ENCODE measurements at places on chromosomes 7 and 10. TPM values are rescaled to one million over a fixed set of nuclear protein-coding genes. Genes with fewer than 3 reads are reported as not detected.

- DNase-seq: no peak
These were observed 1095.9 kb downstream of the REEP3 start for GRCh38 chr10:64617085-64617484.

DNA sequence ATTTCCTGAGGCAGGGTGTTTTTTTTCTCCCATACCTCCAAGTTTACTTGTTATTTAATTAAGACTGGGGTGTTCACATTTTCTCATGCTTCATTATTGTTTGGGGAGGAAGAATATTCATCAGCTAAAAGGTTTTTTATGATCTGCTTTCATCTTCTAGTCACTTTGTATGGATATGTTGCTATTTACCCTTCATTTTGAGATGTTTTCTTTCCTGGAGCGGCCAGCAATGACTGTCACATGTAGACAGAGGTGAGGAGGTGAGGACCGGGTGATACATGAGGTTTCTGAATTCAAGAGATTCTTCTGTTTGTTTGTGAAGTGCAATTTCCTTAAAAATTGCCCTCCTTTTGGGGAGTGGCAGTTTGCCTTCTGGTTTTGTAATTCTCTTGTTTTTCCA, 261.8 kb upstream of the BMPER start:
- no peak for DNase-seq

Gene MBLAC1
- 5.3 TPM for total RNA-seq

Gene STK32C
- total RNA-seq: 0.78 TPM

DNA sequence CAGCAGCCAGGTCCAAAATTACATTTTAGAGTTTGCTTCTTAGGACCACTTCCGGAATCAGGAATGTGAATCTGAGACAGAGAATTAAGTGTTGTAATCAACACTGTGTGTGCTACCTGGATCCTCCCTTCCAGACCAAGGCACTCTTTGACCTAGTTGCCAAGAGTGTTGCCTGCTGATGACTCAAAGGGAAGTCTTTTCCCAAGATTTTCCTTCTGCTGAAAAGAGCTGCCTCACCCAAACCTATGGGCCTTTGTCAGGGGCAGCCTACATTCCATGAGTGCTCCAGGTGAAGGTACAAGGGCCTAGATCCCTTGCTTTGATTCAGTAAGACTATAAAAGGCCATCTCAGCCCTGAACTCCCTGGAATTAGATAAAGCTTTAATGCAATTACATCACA, 712.5 kb upstream of the ANKRD30A start:
- DNase-seq: no peak

DNA sequence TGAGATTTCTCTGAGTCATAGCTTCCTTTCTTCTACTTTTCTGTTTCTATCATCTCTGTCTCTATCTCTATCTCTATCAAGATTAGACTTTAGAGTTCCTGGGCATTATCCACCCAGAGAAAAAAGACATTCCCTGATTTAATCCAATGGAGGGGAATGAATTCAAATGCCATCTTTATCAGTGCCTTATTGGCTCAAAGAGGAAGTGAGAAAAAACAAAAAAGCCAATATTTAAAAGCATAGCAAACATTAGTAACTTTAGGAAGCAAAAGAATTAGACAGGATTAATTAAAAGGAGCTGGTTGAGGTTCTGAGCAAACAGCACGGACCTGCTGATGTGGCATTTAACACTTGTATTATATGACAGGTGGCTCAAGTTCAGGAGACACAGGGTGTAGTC, 736.5 kb downstream of the REEP3 start:
- no peak for DNase-seq

Gene GPR26
- not detected for total RNA-seq

Gene ODAD2
- not detected for total RNA-seq

DNA sequence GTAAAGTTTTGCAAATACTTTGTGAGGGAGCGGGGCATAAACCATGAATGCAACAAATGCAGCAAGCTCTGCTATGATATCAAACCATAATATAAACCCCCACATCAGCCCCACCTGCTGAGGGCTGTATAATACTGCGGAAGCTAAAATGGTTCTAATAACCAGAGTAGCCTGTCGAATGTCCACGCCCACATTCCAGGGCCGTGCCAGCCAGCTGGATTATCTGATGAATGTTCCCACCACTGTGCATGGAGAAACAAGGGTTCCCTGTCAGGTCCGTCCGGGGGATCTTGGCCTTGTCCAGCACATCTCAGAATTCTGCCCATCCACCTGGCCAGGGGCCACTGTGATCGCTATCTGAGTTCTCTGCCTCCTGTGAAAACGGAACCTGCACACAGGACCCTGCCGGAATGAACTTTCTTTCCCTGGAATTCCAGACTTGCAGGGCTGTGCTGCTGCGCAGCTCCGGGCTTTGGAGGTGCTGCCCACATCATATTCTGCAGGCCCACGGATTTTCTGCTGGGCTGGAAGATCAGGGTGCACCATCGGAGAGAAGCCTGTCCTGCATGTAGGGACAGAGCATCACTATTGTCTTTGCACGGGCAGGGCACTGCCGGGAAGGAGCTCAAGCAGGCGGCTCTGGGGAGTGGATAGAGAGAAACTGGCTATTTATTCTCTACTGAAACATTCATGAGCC, 77.0 kb upstream of the GNA12 start:
- peak; percentile 31 for DNase-seq

DNA sequence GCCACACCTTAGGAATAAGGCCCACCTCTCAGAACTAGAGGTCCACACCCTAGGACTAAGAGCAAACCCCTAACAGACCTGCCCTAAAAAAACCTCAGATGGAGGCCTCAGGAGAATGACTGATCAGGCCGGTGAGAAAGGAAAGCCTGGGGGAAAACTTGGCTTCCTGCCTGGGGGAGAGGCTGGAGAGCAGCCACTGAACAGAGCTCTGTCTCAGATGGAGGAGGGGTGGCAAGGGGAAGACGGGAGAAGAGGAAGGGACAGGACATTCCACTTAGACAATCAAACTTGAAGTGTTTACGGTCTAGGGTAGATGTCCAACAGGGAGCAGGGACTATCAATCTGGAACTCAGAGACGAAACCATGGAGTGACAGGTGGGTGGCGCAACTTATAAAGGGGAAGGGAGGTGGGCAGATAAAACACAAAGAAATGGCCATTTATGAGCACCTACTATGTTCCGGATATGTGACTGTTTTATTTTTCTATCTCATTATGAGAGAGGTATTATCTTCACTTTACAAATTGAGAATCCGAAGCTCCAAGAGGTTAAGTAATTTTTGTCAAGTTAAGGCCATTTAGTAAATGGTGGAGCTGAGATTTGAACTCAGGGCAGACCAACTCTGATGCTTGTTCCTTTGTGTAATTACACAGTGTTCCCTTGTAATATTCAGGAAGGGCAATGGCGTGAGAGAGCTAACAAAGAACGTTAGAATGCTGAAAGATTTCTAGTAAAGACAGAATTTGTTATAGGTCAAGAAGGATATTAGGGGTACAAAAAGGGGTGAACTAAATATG, 82.6 kb downstream of the DNMBP start:
- DNase-seq: peak; percentile 70

DNA sequence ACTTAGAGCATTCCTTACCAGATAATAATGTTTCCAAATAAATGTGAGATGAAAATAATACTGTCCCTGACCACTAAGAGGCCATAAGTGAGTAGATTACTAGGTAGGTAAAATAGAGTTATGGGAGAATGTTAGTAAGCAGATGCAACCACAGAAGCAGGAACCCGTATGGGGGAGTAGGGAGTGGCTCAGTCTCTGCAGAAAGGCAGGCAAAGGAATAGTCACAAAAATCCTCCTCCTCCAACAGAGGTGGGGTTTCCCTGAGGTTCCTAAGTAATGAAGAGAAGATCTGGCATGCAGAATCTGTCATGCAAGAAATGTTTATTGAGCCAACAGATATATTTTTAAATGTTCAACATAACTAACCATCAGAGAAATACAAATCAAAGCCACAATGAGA, 9.0 kb upstream of the YAE1 start:
- DNase-seq: no peak

Data from body of pancreas (tissue), 4 donors.